Cortex of kidney (tissue), 1 donor: ENCODE measurements at places on chromosomes 11 and 22.

DNA sequence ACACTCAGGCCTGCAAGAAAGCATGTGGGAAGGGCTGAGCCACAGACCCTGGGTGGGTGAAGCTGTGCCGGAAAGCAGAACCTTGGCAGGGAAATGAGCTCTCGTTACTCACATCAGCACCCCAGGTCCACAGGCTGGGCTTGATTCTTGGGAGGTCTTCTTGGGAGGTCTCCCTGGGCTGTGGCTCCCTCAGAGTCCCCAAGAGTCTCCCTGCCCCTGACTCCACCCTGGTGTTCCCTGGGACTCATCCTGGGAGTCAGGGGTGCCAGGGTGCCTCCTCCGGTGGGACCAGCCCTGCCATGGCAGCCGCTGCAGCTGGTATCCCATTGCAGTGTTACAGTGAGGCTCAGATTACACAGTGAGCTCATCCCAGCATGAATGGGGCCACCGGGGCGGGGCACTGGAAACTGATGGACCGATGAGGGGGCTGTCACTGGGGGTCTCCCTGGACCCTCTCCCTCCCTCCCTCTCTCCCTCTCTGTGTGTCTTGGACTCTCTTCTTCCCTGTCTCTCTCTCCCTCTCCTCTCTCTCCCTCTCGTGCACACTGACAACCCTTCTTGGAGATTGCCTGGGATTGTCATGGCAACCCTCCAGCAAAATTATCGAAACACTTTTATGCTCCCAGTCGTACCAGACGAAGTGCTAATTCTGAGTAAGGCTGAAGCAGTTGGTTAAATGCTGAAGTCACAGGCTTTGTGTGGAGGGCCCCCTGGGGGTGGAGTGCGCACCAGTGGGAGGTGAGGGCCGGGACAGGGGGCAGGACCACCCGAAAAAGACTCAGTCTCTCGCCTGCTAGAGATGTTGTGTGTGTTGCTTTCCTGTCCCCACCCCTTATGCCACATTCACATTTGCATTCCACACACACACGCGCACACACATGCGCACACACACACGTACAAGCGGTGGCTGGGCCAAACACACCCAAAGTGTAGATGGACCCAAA is 8.6 kb upstream of the C11orf96 start:
- no peak for DNase-seq

DNA sequence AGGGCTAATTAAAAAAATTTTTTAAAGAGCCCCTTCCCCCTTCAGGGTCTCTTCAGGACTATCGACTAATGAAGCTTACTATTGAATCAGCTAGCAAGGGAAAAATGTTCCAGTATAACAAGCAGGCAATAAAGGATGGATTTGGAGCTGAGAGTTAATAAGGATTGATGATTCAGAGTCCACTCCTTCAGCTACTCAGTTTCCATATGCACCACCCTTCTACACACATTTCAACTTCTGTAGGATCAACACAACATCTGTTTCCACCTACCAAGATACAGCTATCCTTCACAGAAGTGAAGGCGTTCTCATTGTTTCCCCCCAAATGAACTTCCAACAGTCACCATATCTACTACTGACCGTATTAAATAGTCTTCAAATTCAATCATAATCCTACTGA is 6.6 kb upstream of the ALKBH3 start:
- DNase-seq = no peak

DNA sequence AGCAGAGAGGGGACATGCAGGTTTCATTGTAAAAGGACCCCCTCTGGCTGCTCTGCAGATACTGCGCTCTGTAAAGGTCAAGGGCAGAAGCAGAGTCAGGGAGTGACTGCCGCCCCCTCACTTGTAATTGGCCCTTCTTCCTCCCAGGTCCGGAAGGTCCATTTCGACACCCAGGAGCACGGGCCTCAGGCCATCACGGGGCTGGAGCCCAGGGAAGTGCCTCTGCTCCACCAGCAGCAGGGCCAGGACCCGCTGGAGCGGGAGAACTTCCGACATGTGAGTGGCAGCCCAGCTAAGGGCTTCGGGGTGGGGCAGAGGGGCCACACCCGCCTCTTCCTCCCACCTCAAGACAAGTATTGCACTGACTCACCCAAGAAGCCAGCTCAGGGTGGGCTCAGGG is 24.0 kb upstream of the LRRC10B start:
- no peak for DNase-seq

DNA sequence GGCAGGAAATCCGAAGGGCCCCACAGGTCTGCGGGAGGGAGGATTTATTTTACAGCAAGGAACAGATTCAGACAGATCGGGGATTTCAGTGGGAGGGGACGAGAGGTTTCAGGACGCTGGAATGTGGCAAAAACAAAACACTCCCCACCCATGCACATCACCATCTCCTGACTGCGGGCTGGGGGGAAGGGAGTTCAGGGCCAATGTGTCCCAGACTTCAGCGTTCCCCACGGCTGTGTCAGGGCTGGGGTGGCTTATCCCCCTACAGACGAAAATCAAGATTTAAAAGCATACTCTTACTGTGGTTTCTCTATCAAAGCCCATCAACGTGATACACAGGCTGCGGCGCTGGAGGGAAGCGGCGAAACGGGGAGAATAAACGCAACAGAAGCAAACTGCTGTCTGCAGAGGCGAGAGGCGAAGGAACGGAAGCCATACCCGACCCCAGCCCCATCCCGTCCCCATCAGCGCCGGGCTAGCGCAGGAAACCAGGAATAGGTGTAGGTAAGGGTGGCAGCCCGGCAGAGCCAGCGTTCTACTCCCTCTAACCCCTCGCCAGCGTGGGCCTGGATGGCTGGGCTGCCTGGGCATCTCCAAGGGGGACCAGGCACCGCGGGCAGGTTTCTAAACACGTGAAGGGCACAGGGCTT is 2.7 kb downstream of the TENM4 start:
- DNase-seq = no peak

- DNase-seq = no peak
These were observed 12.9 kb downstream of the BIRC3 start for GRCh38 chr11:102330231-102330630.

DNA sequence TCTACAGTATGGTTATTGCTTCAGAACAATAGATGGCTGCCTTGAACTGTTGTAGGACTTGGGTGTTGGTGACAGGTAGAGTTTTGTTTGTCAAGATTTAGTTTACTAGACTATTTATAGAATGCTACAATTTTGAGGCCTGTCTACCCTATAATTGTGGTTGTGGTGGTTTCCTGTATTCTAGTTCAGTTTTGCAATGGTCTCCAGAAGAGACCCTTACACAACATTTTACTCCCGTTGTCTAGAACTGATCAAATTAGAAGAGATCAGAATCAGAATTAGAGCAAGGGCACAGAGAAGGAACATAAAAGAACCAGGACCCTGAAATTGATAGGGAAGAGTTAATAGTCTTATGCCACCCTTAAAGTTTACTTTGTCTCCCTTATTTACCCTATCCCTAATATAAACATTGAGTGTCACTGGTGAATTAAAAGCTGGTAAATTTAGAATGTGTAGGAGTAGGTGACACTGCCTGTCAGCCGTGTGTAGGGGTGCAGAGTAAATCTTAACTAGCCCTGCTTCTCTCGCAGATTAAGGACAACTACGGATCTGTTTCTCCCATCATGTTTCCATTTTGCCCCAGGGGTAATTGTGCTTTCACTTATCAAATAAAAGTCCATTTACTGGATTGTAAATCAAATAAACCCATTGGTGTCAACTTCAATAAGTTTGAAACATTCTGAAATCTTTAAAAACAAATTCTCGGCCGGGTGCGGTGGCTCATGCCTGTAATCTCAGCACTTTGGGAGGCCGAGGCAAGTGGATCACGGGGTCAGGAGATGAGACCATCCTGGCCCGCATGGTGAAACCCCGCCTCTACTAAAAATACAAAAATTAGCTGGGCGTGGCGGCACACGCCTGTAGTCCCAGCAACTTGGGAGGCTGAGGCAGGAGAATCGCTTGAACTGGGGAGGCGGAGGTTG is 10.9 kb upstream of the PHLDB1 start:
- no peak for DNase-seq

- DNase-seq = no peak
These were observed 34.0 kb downstream of the HIPK3 start for GRCh38 chr11:33291004-33291777.

- DNase-seq = no peak
These were observed 29.6 kb upstream of the FLI1 start for GRCh38 chr11:128664317-128664716.
